ENCODE measurements at places on chromosomes 6 and 20. TPM values are rescaled to one million over a fixed set of nuclear protein-coding genes. Genes with fewer than 3 reads are reported as not detected.

GRCh38 chr6:120077489-120077888 is 727.9 kb upstream of the MAN1A1 start:
- DNase-seq, result peak; percentile 7

- DNase-seq, result no peak
These were observed 9.7 kb downstream of the CST7 start for GRCh38 chr20:24958506-24959385.

DNA sequence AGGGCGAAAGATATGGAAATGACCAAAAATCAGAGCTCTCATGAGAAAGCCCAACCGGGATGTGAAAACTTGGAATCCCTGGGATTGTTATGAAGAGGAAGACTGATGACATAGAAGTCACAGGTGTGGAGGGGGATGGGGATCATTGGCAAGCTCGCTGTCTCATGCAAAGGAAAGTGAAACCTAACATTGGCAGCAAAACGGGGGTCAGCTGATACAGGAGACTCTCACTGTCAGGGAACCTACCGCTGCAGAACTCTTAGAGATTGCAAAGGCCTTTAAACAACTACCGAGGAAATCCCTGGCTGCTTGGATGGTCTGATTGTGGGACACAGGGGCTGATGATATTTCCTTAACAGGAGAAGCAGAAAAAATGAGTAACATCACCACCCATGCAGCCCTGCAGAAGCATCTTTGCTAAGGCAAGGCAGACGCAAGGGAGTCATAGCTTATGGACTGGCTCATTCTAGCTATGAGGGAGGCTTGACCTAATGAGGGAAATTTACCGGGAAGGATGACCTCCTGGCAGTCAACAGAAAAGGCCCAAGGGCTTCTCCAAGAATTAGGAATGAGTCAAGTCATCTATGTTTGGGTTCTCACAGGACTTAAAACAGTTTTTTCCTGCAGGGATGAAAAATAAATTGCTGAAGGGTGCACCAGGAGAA is 7.0 kb downstream of the MUC21 start:
- peak; percentile 6 for DNase-seq

GRCh38 chr6:51753635-51754034 is 333.8 kb downstream of the PKHD1 start:
- no peak for DNase-seq

- DNase-seq, result no peak
These were observed 378.1 kb upstream of the AGPAT4 start for GRCh38 chr6:161651949-161652348.

- no peak for DNase-seq
These were observed 22.3 kb upstream of the PDE10A start for GRCh38 chr6:165685302-165685701.

Gene MLN
- polyA plus RNA-seq, result not detected

Gene RSPH4A
- not detected for polyA plus RNA-seq
